ENCODE measurements at places on chromosomes 2 and 18.

DNA sequence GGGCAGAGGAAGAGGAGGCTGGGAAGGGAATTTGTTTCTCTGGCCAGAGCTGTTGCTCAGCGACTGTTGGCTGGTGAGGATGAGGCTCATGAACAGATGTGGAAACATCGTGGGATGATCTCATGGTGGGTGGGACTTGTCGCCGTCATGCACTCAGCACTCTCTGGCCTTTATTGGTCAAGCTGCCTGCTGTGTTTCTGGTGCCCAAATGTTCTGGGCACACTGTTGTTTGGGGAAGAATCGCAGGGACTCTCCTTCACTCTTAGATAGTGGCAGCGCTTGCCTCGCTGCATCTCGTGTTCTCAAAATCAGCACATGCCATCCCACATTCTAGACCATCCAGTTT is 145.6 kb downstream of the AGAP1 start:
- DNase-seq: no peak

- no peak for DNase-seq
These were observed 182.3 kb downstream of the INO80D start for GRCh38 chr2:205903549-205904129.

DNA sequence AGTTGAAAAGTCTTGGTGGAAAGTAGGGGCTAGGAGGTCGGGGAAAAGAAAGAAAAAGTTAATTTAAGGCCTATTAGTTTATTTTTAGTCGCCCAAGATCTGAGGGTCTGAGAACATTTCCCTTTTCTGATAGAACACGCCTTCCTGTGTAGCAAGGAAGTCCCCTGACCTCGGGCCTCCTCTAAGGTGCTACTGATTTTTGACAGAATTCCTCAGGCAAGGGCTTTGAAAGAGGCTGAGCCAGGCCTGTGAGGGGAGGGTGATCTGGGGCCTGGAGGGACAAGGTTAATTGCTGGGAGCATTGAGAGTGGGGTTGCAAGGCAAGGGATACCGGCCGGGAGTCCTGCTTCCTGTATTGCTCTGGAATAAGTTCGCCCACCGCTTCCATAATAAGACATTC is 131.4 kb upstream of the MYCN start:
- no peak for DNase-seq

DNA sequence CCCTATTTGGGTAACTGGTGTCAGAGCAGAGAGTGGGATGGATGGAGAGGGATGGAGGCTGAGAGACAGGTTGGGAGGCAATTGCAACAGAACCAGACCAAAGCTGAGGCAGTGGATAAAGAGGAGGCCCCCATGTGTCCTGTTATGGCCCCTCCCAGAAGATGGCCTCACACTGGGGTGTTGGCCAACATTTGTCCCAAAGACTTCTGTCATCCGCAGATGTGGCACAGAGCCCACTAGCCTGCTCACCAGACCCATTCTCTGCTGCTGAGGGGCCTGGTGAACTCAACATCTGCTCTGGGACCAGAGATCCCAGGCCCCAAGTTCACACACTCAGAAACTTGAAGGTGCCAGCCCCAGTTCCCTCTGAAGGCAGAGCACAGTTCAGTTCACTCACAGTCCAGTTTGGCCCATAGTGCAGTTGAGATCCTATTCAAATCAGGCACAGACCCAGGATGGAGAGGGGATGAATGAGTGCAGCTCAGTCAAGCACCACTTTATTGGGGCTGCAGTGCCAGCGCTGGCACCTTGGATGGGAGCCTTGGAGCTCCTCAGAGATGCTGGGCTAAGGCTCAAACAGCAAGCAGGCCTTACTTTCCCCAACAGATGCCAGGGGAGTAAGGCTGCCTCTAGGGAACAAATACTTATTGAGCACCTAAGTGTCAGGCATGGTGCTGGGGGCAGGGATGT is 189.2 kb downstream of the ZBTB7C start:
- no peak for DNase-seq

DNA sequence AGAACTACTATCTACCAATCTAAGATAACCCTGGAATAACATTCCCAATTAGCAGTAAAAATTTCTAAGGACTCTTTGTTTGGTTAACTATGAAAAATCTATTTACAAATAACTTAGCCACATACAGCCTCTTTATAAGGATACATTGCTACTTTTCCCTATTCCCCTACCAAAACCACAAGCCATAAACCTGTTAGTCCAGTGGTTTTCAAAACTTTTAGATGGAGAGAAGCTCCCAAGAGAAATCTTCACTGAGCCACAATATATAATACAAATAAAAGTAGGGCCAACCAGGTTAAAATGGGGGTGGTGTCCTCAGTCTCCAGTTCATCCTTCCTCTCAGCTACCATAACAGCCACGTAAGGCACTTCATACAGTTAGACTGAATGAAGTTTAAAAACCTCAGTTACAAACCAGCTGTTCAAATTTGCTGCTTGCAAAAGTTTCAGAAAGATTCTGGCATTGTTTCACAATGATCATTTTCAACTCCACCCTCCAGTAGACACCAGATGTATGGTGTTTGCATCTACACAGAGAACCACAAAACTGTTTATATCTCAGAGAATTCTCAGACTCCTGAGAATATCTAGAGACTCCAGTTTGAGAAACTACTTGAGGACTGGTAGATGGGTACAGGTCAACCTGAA is 26.0 kb downstream of the SOS1 start:
- no peak for DNase-seq

GRCh38 chr2:176293334-176293733 is 24.1 kb downstream of the MTX2 start:
- no peak for DNase-seq

All from stimulated activated CD8-positive, alpha-beta memory T cell treated with anti-CD3 and anti-CD28 coated beads, Interleukin-4, amount 100 ng/mL, for 1 hour (primary cell).